T-cell (primary cell): ENCODE measurements at places on chromosomes 12 and 14.

GRCh38 chr14:82113710-82114109, 580.1 kb upstream of the SEL1L start:
- DNase-seq = no peak

DNA sequence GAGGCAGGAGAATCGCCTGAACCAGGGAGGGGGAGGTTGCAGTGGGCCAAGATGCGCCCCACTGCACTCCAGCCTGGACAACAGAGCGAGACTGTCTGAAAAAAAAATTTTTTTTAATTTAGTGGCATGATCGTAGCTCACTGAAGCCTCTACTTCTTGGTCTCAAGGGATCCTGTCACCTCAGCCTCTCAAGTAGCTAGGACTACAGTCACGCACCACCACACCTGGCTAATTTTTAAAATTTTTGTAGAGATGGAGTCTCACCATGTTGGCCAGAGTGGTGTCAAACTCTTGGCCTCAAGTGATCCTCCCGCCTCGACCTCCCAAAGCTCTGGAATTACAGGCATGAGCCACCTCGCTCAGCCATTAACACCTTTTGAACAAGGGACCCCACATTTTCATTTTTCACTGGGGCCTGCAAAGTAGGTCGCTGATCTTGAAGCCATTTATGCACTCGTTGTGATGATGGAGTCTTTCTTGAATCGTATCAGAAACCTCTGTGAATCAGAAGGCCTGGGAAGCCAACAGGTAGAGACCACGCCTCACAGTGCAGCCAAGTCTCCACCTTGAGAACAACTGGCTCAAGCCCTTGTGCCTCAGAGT, 5.9 kb downstream of the HCAR1 start:
- DNase-seq = no peak

- no peak for DNase-seq
Measured at GRCh38 chr12:48631071-48631470, 51.0 kb downstream of the KANSL2 start.

DNA sequence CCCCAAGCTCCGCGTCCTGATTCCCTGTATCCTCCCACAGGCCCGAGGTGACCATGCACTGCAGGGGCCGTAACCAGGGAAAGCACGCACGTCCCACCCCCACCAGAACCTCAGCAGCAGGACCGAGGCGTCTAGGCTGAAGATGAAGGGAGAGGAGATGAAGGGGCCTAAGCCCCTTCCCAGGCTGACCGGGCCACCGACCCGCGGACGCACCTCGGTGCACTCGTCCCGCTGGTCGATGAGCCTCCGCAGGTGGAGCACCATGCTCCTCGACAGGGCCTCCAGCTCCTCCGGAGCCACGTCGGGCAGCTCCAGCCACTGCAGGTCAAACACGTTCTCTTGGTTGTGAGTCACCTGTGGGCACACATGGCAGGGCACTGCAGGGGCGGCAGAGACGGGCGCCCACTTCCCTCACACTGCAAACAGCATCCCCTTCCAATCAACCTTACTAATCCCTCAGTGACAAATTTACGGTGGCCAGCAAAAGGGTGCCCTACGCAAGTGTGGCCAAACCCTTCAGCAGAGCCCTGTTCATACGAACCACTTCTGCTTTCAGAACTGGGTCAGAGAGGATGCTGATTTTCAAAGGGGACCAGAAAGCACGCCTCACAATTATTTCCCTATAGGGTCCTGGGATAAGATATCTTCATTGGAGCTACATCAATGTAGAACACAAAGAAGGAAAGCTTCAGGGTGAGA, 77.8 kb downstream of the CCDC88C start:
- DNase-seq = no peak

DNA sequence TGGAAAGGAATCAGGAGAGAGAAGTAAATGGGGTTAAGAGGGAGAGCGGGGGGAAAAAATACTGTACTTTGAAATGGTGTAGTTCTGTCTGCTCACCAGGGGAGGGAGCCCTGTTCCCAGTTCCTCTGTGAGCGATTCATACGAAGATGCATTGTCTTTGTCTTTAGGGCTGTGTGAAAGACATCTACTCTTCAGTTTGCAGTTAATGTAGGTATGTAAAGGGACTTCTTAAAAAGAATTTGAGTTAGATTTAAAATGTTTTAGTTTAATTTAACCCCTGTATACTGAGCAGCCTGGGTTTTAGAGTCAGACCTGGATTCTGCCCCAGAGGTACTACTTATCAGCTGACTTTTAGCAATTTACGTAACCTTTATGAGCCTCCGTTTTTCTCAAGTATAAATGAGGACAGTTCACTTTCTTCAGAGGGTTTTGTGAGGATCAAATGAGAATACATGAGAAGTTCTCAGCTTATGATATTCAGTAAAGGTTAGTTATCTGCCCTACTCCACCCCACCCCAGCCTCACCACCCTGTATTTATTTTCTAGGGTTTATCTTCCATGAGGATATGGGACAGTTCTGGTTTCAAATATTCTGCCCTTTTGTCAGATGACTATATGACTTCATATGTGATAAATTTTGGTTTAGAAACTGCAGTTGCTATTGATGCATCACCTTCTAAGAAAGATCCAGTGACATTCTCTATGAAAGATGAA, 82.5 kb upstream of the EVL start:
- DNase-seq = peak; percentile 45

DNA sequence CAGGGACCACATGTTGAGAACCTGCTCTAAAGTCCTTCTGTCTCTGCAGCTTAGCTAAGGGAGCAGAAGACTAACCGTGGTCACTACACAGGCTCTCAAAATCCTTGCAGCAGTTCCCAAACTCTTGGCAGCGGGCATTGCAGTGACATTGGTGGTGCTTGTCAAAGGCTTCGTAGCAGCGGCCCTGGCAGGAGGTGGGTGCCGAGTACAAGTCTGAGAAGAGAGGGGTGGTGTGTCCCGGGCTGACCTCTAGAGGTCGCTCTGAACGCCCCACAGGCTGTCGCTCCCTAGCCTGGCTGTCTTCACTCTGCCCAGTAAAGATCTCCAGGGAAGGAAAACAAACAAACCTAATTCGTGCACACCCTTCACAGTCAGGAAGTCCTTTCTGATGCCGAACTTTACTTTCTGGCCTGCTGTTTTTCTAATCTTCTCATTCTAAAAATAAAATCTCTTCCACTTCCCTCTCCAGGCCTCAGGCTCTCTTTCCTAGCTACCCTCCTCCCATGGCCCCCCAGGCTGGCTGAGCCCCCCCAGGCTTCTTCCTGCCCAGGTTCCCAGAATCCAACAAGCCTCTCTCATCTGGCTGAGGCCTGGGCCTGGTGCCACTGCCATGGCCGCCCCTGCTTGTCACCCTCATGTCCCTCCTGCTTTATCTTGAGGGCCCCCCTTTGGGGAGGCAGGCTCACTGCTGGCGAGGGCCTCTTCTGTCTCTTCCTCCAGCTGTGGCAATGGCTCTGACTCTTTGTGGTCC, 7.7 kb downstream of the ENDOU start:
- DNase-seq = peak; percentile 42

GRCh38 chr14:57549016-57549564, 55.4 kb upstream of the CCDC198 start:
- DNase-seq = no peak

DNA sequence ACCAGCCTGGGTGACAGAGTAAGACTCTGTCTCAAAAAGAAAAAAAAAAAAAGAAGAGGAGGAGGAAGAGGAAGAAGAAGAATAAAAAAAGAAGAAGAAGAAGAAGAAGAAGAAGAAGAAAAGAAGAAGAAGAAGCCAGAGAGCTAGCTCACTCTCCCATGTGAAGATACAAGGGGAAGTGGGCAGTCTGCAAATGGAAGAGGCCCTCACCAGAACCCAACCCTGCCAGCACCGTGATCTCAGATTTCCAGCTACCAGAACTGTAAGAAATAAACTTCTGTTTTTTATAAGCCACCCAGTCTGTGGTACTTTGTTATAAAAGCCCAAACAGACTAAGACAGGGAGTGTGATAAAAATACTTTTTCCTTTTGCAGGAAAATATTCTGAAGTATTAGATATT, 130.7 kb downstream of the ETNK1 start:
- DNase-seq = no peak

DNA sequence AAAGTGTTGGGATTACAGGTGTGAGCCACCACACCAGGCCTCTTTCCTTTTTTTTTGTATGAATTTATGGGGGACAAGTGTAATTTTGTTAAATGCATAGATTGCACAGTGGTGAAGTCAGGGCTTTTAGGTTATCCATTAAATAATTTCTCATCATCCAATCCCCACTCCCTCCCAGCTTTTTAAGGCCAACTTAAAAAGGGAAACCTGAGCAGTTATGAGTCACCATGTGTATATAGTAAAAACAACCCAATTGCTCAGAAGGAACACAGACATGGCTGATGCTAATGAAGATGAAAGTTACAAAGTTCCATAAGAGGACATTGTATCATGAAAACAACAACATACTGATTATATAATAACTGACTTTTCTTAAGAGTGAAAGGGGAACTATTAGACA, 25.6 kb upstream of the ARID2 start:
- DNase-seq = no peak

DNA sequence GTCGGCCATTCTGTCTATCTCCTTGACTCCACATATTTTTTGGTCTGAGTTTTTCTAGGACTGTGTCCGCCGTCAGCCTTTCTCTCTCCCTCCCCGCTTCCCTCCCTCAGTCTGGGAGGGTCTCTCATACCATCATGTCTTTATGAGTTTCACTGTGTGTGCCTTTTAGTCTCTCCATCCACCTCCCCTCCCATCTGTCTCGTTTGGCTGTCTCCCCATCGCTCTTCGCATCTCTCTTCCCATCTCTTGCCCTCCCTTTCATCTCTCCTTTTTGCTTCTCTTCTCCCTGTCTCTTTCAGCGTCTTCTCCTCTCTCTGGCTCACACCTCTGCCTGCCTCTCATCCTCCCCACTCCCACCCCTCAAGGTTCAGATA, 6.9 kb upstream of the CISTR start:
- no peak for DNase-seq

DNA sequence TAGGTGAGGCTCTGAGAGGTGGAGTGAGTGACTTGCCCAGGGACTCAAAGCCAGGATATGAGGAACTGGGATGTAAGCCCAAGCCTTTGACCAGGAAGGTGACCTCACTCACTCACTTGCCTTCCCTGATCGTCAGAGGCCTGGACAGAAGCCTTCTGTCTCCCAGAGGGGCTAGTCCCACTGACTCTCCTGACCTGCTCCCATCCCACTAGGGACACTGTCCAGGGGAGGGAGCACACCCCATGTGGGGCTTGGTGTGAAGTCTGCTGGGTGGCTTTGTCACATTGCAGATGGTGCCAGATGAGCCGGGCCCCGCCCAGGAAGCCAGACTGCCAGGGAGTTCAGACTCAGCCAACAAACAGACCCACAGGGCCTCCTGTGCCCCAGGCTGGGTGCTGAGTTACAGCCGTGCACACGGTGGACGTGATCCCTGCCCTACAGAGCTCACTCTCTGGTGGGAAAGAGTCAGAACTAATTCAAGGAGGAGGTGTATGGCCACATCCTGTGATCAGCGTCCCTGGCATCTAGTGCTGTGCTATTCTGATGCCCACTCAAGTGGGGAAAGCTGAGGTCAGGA, 28.3 kb downstream of the MMAB start:
- DNase-seq = peak; percentile 13

DNA sequence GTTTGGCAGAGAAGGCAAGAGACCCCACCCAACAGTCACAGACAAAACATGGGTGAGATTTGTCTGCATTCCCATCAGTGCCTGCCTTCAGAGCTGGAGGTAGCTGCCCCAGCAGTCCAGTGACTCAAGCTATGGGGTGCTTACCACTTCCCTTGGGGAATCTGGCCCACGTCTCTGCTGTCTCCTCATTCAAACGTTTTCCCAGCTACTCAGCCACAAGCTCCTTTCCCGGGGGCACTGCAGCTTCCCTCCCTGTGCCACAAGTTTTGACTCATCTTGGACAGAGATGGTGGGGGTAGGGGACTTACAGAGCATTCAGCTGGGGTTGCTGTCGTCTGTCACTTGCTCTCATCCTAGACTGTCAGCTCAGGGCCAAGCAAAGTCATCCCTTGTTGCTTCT, 66.6 kb downstream of the FBXL14 start:
- DNase-seq = no peak

GRCh38 chr14:67571275-67571990, 28.6 kb downstream of the PIGH start:
- peak; percentile 60 for DNase-seq

DNA sequence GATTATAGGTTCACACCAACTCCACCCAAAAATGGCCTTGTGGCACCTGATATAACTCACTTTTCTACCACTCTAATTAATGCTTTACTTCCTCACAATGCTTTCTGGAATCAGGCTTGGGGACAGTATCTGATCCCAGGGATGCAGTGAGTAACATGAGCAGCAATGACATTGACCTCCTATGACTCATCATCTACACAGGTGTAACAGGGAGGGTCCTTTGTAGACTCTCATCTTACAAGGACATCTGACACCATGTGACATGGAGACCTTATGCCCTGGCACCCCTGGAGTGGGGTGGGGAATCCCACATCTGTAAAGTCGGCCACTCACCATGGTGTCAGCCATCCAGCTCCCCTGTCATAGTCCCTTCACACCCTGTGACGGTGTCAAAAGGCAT, 586.4 kb downstream of the MED13L start:
- no peak for DNase-seq

GRCh38 chr12:78156751-78157150, 326.1 kb downstream of the NAV3 start:
- DNase-seq = no peak

GRCh38 chr14:92105893-92106142, 564 bp downstream of the ATXN3 start:
- no peak for DNase-seq

GRCh38 chr12:84415946-84416345, 496.7 kb downstream of the SLC6A15 start:
- DNase-seq = no peak

DNA sequence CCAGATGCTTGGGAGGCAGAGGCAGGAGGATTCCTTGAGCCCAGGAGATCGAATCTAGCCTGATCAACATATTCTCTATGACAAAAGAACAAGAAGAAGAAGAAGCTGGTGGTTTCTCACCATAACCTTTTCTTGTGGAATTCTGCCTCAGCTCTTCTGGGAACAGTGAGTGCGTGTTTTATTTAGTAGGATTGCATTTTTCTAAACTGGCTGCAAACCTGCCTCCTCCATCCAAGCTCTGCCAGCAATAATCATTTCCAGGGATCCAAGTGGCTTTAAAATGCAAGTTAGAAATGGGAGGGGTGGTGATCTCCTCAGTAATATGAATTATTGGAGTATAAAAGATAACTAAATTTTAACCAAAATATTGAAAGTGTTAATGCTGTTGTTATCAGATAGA, 46.1 kb upstream of the MMP17 start:
- DNase-seq = no peak

DNA sequence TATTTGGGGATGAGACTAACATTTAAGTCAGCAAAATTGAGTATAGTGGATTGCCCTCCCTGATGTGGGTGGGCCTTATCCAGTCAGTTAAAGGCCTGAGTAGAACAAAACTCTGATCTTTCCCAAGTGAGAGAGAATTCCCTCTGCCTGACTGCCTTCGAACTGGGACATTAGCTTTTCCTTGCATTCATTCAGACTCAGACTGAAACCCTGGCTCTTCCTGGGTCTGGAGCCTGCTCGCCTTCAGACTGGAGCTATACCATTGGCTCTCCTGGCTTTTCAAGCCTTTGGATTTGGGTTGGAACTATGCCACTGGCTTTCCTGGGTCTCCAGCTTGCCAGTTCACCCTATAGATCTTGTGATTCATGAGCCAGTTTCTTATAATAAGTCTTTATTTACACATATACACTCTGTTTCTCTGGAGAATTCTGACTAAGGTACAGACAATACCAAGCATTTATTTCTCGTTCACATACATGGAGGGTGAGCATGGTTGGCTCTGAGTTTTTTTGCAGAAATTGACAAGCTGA, 296.5 kb downstream of the ERC1 start:
- DNase-seq = no peak

- DNase-seq = no peak
Measured at GRCh38 chr12:38880288-38880687, 25.1 kb downstream of the CPNE8 start.

GRCh38 chr12:105986779-105987684, 151.7 kb downstream of the NUAK1 start:
- DNase-seq = no peak
